Mucosa of descending colon (tissue), 3 donors: ENCODE measurements at places on chromosomes 5 and 9. TPM values are rescaled to one million over a fixed set of nuclear protein-coding genes. Genes with fewer than 3 reads are reported as not detected.

DNA sequence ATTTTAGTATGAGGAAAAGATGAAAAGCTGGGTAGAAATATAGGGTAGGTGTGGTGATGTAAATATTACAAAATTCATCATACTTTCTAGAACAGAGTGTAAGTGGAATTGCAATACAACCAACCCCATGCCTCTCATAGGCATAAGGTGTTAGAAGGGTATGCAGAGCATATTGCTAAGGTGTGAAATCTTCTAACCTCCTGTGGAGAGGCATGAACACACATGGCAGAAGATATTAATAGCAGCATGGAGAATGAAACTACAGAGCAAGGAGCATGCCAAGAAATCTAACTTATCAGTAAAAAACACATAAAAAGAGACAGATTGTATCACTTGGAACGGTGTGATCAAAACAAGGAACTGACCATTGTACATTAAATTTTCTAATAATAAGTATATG is 441.5 kb downstream of the CDH18 start:
- DNase-seq = no peak

GRCh38 chr5:123496892-123497291 is 15.1 kb upstream of the CSNK1G3 start:
- DNase-seq = no peak

DNA sequence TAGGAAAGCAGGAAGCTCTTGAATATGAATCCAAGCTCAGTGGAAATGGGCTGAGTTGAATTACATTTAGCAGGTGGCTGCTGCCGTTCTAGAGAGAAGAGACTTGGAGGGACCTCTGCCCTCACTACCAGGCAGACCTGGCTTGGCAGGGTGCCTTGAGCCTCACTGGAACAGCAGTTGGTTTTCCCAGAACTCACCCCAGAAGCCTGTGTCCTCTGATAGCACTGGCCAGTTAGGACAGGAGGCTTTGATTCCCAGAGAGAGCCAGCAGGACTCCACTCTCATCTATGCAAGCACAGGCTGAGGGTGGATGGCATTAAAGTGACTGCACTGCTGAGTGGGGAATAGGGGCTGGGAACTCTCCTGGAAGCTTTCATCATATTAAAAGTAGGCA is 54.8 kb downstream of the PWWP2A start:
- DNase-seq = peak; percentile 85

DNA sequence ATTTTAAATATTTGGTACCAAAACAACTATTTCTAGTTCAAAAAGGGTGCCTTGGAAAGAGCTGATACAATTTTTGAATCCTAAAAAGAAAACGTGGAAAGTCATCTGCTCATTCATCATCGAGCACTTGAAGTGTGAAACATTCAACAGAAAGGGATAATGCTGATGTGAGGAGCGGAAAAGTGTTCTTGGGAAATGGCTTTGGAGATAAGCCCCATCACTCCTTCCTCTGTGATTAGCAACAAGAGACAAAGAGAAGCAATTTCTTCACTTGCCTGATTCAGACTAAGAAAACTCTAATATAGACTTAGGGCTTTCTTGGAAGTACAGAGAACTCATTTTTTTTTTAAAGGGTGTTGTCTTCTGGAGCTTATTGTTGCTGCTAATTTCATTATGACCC is 74.9 kb downstream of the C9orf152 start:
- no peak for DNase-seq

The INSL4 gene
- not detected for total RNA-seq
